ENCODE measurements at places on chromosomes 5 and 9. TPM values are rescaled to one million over a fixed set of nuclear protein-coding genes. Genes with fewer than 3 reads are reported as not detected.
A peak's percentile ranks its signal among the peaks of the same experiment; 100 is the strongest.

DNA sequence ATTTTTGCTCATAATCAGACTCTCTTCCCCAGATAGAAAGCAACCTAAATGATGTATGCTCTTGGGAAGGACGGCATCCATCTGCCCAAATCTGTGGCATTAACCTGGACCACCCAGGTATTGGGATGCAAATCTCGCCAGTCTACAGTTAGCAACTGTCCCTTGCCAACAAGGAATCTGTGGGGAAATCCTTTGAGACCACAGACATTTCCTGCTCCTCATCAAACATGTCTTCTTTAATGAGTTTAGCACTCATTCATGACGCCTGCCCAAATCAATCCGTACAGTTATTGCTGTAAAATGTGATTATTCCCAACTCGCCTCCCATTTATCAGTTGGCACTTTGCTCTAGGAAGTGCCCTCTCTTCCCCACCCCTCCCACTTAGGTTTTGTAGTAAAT lies 7.8 kb downstream of the ROR2 start:
- H3K4me3 ChIP-seq: no peak overlapping the region
- H3K4me1 ChIP-seq: no peaks in the 10 kb centered on the region
- no peaks in the 10 kb centered on the region for H3K36me3 ChIP-seq
- no peak for DNase-seq
- H3K27ac ChIP-seq: no peak overlapping the region
- peaks cover 22% of the 10 kb centered on the region for H3K27me3 ChIP-seq

The TLE1 gene
- 0.73 TPM for polyA plus RNA-seq

- no peaks in the 10 kb centered on the region for H3K4me1 ChIP-seq
- H3K36me3 ChIP-seq: no peaks in the 10 kb centered on the region
- no peak for DNase-seq
Measured at GRCh38 chr9:99488131-99489059, 266.3 kb downstream of the SEC61B start.

The LOX gene
- not detected for polyA plus RNA-seq

GRCh38 chr5:149578896-149579295 lies 2.4 kb upstream of the ARHGEF37 start:
- H3K27me3 ChIP-seq: peaks cover 27% of the 10 kb centered on the region
- H3K4me3 ChIP-seq: no peak overlapping the region
- no peak overlapping the region for H3K27ac ChIP-seq
- no peaks in the 10 kb centered on the region for H3K36me3 ChIP-seq
- H3K4me1 ChIP-seq: peaks cover 6% of the 10 kb centered on the region

DNA sequence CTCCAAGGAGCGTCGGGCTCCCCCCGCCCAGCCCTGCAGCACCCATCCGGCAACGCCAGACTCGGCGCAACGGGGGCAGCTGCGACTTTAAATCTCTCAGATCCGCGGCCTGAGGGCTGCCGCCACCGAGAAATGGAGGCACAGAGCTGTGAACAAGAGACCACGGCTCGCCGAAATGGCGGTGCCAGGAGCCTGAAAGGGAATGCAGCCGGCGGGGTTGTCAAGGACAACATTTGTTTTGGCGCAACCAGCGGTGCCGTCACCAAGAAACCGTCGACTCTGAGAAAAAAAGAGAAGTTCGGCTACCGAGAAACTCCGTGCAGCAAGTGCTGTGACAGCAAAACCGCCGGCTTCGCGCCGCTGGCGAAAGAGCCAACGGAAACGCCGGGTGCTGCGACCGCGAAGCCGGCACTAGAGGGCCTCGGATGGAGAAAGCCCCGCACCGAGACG lies 2.1 kb upstream of the ANXA2R start:
- H3K4me3 ChIP-seq: peak overlapping the region; percentile 81
- peak; percentile 95 for DNase-seq
- H3K36me3 ChIP-seq: no peaks in the 10 kb centered on the region
- no peaks in the 10 kb centered on the region for H3K27me3 ChIP-seq
- H3K4me1 ChIP-seq: peaks cover 34% of the 10 kb centered on the region

The SLC1A3 gene
- 1.3 TPM for polyA plus RNA-seq

DNA sequence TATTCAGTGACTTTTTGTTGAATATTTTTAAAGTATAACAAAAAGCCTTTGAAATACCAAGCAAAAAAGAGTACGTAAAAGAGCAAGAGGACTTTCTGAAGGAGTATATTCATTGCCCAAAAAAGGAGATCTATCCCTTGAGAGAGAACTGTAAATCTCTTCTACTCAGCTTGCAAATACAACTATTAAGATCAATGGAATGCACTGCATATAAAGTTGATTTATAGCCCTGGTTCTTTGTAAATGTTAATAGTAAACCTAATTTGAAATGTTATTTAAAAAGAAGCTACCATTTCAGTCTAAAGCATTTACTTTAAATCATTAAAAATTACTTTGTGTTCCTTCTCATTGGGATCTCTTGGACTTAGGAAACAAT lies 168.1 kb downstream of the PDE4D start:
- no peak for DNase-seq
- H3K27me3 ChIP-seq: no peaks in the 10 kb centered on the region
- H3K36me3 ChIP-seq: no peaks in the 10 kb centered on the region
- no peaks in the 10 kb centered on the region for H3K4me1 ChIP-seq
- no peak overlapping the region for H3K27ac ChIP-seq

- H3K4me3 ChIP-seq: no peak overlapping the region
- DNase-seq: no peak
- H3K27ac ChIP-seq: no peak overlapping the region
- no peaks in the 10 kb centered on the region for H3K27me3 ChIP-seq
- H3K36me3 ChIP-seq: peaks cover 98% of the 10 kb centered on the region
- H3K4me1 ChIP-seq: no peaks in the 10 kb centered on the region
Measured at GRCh38 chr9:121144482-121144881, 57.2 kb downstream of the RAB14 start.

DNA sequence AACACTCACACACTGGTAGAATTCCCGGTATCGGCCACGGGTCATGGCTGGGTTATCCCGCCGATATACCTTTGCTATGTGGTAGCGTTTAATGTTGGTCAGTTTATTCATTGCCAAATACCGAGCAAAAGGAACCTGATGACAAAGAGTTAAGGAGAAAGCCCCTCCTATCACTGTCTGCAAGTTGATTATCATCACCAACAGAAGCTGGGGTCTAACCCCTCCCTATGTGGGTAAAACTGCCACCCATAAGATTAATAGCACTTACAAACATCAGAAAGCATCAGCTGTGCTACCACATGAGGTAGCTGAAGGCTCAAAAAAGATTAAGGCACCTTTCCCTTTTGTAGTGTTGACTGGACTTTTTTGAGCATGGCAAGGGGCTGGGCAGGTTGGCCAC lies 5.6 kb upstream of the DND1 start:
- H3K27me3 ChIP-seq: no peaks in the 10 kb centered on the region
- no peak for DNase-seq
- no peak overlapping the region for H3K4me3 ChIP-seq
- H3K27ac ChIP-seq: no peak overlapping the region

GRCh38 chr9:83930881-83931280 lies 9.6 kb upstream of the KIF27 start:
- DNase-seq: no peak
- H3K4me3 ChIP-seq: no peak overlapping the region
- H3K4me1 ChIP-seq: peaks cover 54% of the 10 kb centered on the region
- no peaks in the 10 kb centered on the region for H3K27me3 ChIP-seq
- no peak overlapping the region for H3K27ac ChIP-seq

The PRRX2 gene
- polyA plus RNA-seq: not detected

DNA sequence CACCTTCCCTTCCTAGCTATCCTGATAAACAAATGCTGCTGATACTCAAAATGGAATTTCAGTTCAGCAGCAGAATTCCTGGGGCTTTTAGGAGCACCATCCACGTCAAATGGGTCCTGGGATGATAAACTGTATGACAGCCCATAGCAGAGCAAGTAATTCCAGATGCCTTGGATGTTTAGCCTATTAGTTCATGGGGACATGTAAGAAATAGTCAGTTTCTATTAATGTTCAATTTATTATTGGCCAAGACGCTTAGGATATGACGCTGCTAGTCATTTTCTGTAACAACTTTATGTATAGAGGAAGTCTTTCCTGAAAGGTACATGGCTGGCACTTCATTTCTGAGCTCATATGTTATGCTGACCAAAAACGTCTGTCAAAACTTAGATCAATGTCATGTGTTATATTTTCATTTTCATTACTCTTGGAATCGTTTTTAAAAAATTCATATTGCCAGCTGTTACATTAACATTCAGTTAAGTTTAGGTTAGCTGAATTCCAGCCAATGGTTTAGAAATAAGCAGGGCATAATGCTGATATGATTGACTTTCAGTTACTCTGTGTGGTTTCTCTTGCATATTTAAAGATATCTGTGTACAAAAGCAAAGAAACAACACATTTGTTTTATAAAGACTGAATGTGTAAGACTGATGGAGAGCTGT lies 243.8 kb downstream of the CSNK1G3 start:
- no peaks in the 10 kb centered on the region for H3K4me1 ChIP-seq
- no peak overlapping the region for H3K27ac ChIP-seq
- H3K27me3 ChIP-seq: no peaks in the 10 kb centered on the region
- H3K36me3 ChIP-seq: no peaks in the 10 kb centered on the region

The MTREX gene
- 14.4 TPM for polyA plus RNA-seq

GRCh38 chr5:73280821-73281746 lies 108.1 kb downstream of the TMEM174 start:
- no peak for DNase-seq
- no peaks in the 10 kb centered on the region for H3K4me1 ChIP-seq
- H3K36me3 ChIP-seq: no peaks in the 10 kb centered on the region
- H3K27me3 ChIP-seq: peaks cover 47% of the 10 kb centered on the region
- H3K27ac ChIP-seq: no peak overlapping the region
- no peak overlapping the region for H3K4me3 ChIP-seq

- no peak for DNase-seq
- no peaks in the 10 kb centered on the region for H3K4me1 ChIP-seq
- H3K36me3 ChIP-seq: no peaks in the 10 kb centered on the region
- H3K4me3 ChIP-seq: no peak overlapping the region
Measured at GRCh38 chr9:73548201-73548600, 396.5 kb downstream of the ANXA1 start.

The GABRA1 gene
- not detected for polyA plus RNA-seq

The SH3RF2 gene
- polyA plus RNA-seq: not detected

All from CD14-positive monocyte (primary cell).